ENCODE measurements at places on chromosomes 2 and 18.

DNA sequence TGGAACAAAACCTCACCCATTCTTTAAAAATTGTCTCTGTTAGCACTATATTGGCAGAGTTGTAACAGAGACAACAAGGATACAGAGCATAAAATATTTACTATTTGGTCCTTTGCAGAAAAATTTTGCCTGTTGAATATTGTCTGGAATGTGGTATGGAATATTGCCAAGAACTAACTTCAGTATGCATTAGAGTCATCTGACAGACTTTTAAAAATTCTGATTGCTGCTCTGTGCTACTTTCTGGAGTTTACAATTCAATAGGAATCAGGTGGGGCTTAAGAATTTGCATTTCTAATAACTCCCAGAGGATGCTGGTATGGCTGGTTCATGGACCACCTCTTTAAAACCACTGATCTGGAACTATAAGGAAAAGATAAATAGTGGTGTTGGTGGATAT lies 32.8 kb upstream of the NYAP2 start:
- DNase-seq: no peak

- no peak for DNase-seq
Observed at GRCh38 chr18:21203542-21204241, 38.3 kb upstream of the GREB1L start.

DNA sequence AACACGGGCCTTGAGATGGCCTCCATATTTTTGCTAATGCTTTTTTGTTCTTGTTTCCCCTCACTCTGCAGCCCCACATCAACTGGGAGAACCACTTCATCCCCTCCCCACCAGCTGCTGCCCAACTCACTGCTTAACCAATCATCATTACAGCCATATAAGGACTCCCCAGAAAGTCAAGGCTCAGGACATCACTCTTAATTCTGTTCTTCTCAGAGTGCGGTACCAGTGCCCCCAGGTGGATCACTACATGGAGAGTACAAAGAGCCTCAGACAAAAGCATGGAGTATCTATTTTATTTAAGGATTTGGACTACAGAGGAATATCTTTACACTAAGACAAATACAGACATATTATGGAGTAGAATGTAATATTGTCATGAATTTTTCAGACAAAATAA lies 340.6 kb downstream of the PAX3 start:
- no peak for DNase-seq

DNA sequence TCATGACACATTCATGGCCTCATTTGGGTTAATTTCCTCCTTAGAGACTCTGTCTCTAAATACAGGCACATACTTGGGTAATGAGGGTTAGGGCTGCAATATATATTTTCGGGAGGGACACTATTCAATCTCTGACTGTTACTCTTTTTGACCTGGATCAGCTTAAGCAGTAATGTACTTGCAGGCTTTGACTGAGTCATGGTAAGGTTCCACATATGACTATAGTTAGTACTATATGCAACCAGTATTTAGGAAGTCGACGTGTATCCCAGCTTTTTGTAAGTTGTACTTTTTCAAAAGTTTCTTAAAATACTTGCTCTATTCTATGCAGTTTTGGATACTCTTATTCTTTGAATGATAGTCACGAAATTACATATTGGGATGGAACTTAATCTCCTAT lies 37.2 kb upstream of the CDH19 start:
- no peak for DNase-seq

DNA sequence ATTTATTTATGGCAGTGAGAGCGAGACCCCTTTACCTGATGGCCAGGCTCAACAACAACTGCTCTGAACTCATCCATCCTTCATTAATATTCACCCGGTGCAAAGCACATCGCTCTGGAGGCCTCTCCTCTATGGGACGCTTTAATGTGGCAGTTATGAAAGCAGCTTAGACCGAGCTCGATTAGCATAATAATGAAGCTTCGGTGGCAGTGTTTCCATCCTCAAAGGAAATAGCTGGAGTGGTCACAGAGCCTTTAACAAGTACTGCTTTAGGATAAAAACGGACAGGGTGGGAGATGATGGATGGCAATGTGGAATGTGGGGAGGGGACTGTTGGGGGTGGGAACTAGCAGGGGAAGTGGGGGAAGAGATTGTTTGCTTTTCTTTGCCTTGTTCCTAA lies 243.9 kb downstream of the SLC4A3 start:
- no peak for DNase-seq

Measured in muscle of arm (tissue), 14 donors.